ENCODE measurements at places on chromosomes 12 and 14.

DNA sequence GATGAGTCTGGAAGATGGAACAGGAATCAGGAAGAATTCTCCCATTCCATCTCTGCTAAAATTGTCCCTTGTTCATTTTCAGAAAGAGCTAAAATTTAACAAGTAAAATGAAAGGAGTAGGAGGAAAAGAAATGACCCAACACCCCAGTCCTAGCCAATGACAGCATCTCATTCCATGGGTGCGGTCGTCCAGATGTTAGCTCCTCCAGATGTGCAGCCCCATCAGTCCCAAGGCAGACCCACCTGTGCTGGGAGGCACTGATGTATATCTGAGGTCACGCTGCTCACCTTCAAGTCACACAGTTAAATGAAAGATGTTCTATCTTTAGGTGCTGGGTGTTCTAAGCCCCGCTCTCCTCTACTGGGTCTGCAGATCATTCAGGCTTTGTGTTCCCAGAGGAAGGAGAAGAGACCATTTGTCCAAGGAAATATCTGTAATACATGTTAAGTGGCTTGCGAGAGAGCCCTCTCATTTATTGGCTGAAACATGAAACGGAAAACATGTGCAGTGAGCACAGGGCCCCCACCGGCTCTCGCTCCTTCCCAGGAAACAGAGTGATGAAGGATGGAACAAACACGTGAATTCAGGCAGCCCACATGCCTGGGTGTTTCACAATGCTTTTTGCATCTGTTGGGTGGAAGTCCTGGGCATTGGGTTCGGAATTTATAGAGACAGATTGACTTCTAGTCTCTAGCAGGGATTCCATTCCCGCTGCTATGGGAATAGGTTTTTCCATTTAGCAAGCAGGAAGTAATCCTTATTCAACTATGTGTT lies 294.6 kb downstream of the NUAK1 start:
- DNase-seq = peak; percentile 62

DNA sequence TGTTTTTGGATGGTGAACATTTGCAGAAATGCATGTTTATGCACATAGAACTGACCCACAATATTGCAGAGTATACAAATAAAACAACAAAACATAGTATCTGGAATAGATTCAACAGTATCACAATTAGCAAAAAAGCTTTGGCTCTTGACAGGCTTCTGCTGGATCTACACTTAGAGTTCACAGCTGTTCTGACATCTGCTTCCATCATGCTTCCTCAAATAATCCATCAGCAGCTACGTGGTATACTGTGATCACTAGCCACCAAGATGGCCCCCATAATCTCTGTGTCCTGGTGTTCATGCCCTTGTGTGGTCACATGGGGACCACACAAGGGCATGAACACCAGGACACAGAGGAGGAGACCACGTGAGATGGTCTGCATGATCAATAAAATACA lies 166.6 kb upstream of the CCDC198 start:
- DNase-seq = no peak

- DNase-seq = no peak
These were observed 117.3 kb downstream of the BTG1 start for GRCh38 chr12:92028441-92028709.

GRCh38 chr12:123898673-123899072 lies 74.0 kb downstream of the CCDC92 start:
- no peak for DNase-seq

DNA sequence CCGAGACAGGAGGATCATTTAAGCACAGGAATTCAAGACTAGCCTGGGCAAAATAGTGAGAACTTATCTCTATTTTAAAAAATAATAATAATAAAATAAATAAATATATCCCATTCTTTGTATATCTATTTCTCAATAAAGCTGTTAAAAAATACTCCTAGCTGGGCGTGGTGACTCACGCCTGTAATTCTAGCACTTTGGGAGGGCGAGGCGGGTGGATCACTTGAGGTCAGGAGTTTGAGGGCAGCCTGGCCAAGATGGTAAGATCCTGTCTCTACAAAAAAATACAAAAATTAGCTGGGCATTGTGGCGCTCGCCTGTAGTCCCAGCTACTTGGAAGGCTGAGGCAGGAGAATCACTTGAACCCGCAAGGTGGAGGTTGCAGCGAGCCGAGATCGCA lies 75.7 kb upstream of the TBX3 start:
- no peak for DNase-seq

- no peak for DNase-seq
These were observed 54.6 kb upstream of the TBX3 start for GRCh38 chr12:114738460-114739184.

DNA sequence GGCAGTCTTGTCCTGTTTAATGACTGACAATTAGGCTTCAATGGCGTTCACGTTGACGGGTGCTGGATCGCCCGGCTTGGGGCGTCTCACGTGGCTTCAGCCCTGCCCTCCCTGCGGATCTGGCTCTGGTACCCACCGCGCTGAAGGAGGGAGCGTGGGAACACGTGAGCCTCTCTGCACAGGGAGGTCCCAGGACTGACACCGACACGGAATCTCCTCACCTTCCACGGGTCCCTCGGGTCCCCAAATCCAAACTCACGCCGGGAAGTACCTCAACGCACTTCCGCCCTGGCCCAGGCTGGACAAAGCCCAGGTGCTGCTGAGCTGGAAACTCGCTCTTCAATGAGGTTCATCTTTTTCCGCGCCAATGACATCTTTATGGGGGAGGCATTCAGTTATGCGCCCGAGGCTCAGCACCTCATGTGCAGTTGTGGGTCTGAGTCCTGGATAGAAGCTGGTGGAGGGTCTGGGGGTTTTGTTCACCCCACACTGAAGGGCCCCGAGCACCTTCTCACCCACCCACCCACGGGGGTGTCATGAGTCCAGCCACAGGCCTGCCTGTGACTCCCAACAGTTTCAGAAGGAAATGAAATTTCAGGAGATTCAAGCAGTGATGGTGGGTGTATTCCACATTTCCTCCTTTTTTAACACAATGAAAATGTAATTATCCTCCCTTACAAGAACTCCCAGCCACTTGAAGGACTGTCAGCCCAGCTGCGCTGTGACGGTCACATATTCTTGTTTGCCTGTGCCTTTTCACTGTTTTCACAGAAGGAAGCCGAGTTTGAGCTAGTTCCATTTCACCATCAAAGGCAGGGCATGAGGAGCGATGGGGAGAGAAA lies 251.7 kb upstream of the SFSWAP start:
- no peak for DNase-seq

DNA sequence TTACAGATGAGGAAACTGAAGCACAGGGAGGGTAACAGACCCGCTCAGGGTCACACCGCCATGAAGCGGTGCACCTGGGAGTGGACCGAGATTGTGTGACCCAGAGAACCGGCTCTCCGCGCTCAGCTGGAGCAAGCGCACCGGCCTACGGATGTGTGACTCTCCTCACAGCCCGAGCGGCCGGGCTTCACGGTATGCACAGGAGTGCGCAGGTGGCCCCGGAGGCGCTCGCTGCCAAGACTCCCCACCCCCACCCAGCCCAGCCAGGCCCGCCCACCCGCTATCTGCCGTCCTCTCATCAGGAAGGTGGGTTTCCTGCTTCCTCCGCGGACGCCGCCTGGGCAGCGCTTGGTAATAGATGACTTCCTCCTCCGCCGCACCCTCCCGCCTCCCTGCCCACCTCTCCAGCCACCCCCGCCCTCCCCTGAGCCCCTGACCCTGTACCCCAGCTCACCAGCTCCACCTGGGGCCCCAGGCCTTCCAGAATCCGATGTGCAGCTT lies 110.7 kb downstream of the NCOR2 start:
- DNase-seq = no peak

DNA sequence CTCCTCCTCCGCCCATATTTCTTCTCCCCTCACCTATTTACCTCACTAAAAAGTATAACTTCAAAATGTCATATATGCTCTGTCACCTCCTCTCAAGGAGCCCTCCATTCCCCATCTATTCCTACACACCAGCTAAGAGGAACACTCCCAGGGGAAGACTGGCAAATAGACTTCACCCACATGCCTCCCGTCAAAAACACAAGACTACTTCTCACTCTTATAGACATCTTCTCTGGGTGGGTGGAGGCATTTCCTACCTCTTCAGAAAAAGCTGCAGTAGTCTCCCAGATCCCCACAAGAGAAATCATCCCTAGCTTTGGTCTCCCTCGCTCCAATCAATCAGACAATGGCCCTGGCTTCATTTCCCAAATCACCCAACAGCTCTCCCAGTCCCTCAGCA lies 66.2 kb downstream of the MOK start:
- no peak for DNase-seq

DNA sequence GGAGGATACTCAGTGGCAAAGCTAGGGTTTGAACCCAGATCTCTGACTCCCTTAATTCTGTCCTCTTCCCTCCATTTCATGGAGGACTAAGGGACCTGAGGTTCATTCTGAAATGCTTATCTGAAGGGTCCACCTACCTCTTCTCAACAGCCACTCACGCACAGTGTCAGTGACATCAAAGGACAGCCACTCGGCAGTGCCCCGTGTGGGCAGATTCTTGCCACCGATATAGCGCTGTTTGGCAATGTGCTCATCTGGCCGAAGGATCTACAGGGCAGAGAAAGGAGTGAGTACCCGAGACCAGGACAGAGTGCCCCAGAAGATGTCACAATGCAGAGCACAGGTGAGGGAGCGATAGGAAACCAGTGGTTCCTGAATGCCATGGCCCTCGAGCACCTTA lies 10.8 kb downstream of the TGFB3 start:
- no peak for DNase-seq

- DNase-seq = peak; percentile 86
These were observed 94.2 kb downstream of the LLPH start for GRCh38 chr12:66036317-66036716.

GRCh38 chr12:69840727-69841126 lies 15.7 kb downstream of the MYRFL start:
- DNase-seq = no peak

- no peak for DNase-seq
These were observed 12.8 kb upstream of the ZDHHC22 start for GRCh38 chr14:77154421-77154820.

DNA sequence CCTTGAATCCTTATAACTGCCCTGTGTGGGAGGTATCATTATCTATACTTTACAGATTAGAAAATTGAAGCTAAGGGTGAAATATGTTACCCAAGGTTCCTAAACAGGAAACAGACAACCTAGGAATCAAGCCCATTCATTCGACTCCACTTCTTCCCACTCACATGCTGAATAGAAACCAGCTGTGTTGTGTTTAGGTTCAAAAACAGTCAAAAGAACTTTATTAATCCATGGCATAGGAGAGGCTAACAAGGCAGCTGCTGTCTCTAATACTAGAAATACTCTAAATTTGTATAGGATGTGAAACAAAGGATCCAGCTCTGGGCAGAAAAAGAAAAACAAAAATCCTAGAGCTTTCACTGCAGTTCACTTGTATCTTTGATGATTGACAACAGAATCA lies 9.9 kb downstream of the AMDHD1 start:
- DNase-seq = no peak

- peak; percentile 28 for DNase-seq
These were observed 15.1 kb downstream of the PPM1H start for GRCh38 chr12:62919838-62920237.

GRCh38 chr12:127170226-127171180 lies 1096.5 kb upstream of the TMEM132C start:
- peak; percentile 48 for DNase-seq

- DNase-seq = no peak
These were observed 795.4 kb downstream of the SLC6A15 start for GRCh38 chr12:84117190-84117589.

- DNase-seq = no peak
These were observed 164.8 kb downstream of the DUSP6 start for GRCh38 chr12:89187507-89187906.

DNA sequence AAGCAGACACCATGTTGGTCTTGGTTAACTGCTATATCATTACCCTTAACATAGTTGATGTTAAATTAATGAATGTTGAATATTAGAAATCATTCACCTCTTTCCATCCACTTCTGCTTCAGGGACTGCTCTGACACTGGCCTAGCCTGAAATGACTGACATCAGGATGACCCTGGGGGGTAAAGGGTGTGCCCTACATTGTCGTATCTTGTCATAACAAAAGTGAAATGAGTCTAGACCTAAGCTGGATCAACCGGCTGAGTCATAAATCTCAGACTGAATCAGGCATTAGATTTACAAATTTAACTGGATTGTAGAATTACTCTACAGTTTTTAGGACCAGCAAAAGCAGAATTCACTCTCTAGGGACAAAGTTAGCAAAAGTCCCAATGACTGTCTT lies 35.3 kb downstream of the KICS2 start:
- no peak for DNase-seq

DNA sequence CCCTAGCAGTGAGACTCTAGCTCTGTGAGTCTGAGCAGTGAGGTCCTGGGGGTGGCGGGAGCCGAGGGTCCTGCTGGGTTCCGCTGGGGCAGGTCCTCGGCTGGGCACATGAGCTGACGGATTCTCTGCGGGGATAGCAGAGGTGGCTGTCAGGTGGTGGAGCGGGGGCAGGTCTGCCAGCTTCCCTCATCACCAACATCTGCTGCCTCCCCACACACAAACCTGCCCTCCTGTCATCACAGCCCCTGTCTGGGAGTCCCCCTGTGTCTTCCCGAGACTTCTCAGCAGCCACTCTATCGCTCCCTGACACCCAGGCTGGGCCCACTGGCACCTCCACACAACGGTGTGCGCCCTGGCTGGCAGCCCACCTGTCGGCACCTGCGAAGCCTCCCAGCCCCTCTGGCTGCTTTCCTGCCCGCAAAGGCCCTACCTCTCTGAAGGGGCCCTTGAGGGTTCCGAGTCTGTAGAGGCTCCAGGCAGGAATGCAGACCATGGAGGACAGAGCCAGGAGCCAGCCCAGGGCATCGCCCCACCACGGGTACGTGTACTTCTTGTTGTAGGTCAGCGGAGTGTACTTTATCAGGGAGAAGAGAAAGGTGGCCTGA lies 7.1 kb upstream of the SLC6A12 start:
- DNase-seq = no peak

GRCh38 chr12:43208221-43208620 lies 343.8 kb downstream of the ADAMTS20 start:
- DNase-seq = no peak

DNA sequence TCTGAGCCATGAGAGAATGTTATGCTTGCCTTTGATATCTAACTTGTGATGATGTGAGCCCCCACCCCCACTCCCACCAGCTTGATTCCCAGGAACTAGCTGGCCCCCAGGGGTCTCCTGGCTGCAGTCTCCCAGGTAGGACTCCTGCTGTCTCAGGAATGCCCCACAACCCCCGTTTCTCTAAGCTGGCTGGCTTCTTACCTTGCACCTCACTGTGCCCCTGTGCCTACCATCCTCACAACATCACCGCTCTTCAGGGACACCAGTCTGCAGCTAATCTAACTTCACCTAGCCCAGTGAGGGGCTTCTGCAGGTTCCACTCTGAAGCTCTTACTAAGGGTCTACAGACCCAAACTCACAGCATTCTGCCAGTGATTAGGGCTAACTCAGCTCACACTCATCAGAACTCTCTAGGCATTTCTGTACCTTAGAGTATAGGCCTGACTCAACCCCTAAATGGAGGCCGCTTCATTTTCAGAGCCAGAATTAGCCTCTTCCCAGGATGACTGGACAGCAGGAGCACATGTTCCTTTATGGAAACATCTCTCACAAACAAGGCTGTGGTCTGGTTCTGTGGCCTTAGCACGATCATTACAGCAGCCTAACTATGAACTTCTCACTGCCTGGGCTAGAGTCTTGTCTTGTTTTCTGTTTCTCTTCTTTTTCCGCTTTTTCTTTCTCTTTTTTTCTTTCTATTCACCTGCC lies 72.8 kb upstream of the IFNG-AS1 start:
- no peak for DNase-seq

- no peak for DNase-seq
These were observed 21.4 kb upstream of the PLEKHG3 start for GRCh38 chr14:64682843-64683242.

- DNase-seq = no peak
These were observed 182.4 kb upstream of the CCND2 start for GRCh38 chr12:4091016-4091743.

Data from GM03348 (cell line).